ENCODE measurements at places on chromosomes 2 and 18. TPM values are rescaled to one million over a fixed set of nuclear protein-coding genes. Genes with fewer than 3 reads are reported as not detected.

The GRP gene
- total RNA-seq, result not detected

The DLX2 gene
- total RNA-seq, result not detected

The TM4SF20 gene
- total RNA-seq, result not detected

The SOX11 gene
- not detected for total RNA-seq

The LYPD1 gene
- total RNA-seq, result not detected

The AMER3 gene
- total RNA-seq, result not detected

The ADGRF3 gene
- 1.7 TPM for total RNA-seq

The PAIP2B gene
- total RNA-seq, result 11.0 TPM

The COQ10B gene
- total RNA-seq, result 31.7 TPM

The MOGAT1 gene
- total RNA-seq, result not detected

DNA sequence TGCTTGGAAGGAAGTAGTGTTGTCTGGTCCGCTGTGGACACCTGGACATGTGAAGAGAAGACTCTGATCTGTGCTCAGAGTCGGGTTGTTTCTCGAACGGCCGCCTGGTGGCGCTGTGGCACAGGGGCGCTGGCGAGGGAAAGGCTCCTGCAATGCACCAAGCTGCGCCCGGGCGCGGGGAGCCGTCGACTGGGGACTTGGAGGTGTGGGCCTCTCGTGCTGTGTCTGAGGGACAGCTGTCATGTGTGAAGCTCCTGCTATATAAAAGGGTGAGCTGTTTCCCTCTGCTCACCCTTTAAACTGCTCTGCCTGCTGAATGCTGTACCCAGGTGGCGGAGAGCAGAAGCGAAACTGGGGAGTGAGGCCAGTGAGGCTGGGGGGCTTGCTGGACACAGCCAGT lies 44.0 kb downstream of the GNAL start:
- no peaks in the 10 kb centered on the region for H3K4me1 ChIP-seq
- H3K27me3 ChIP-seq, result no peaks in the 10 kb centered on the region
- no peak overlapping the region for H3K4me3 ChIP-seq
- H3K27ac ChIP-seq, result no peak overlapping the region
- H3K36me3 ChIP-seq, result no peaks in the 10 kb centered on the region

- H3K4me1 ChIP-seq, result no peaks in the 10 kb centered on the region
- no peaks in the 10 kb centered on the region for H3K36me3 ChIP-seq
- no peak overlapping the region for H3K4me3 ChIP-seq
- H3K27ac ChIP-seq, result no peak overlapping the region
- no peaks in the 10 kb centered on the region for H3K27me3 ChIP-seq
Observed at GRCh38 chr18:79608999-79609461, 70.6 kb upstream of the CTDP1 start.

DNA sequence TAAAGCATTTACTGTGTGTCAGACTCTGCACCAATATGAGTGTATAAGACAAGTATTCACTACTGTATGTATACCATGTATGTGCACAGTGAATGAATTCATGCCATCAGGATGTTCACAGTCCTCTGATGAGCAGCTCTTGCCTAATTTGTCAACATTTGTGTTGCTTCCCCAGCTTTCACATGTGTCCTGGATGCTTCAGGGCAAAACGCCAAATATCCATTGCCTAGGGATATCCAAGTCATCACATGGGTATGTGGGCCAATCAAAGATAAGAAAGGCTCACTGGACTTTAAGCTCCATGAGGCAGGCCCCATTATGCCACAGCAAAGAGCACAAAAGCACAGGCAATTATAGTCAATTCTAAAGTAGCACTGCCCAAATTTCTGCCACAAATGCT lies 134.2 kb upstream of the CHAC2 start:
- H3K27ac ChIP-seq, result no peak overlapping the region
- no peaks in the 10 kb centered on the region for H3K4me1 ChIP-seq
- H3K4me3 ChIP-seq, result no peak overlapping the region
- no peaks in the 10 kb centered on the region for H3K27me3 ChIP-seq

DNA sequence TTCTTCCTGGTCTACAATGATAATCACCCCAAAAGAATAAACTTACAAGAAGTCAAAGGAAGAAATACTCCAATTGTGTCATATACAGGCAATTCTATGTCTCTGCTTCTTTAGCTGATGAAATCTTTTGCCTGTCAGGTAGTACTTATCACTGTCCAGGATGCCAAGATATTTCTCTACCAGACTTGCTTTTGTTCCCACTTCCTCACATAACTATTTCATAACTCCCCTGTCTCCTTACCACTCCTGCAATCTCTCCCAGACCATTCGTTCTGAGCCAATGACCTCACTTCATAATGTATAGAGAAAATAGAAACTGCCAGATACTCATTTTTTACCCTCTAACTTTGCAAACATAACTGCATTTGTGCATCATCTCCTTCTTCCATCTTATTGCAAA lies 39.1 kb downstream of the HNMT start:
- no peak overlapping the region for H3K4me3 ChIP-seq
- H3K27me3 ChIP-seq, result no peaks in the 10 kb centered on the region
- DNase-seq, result no peak
- H3K27ac ChIP-seq, result no peak overlapping the region

DNA sequence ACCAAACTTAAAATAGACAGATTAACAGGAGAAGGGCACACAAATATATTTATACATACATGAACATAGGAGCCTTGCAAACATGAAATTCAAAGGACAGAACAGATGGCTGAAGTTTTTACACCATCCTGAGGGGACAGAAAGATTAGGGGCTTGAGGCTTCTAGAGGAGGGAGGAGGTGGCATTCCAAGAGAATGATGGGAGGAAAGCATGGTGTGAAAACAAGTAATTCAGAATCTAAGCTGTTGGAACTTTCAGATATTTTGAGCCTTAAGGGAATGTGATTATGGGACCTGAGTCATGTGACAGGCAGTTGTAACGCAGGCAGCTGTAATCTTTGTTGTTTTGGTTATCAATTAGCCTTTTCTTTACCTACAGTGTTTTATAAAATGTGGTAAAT lies 225.2 kb upstream of the SPOPL start:
- no peaks in the 10 kb centered on the region for H3K36me3 ChIP-seq
- DNase-seq, result no peak
- H3K4me1 ChIP-seq, result no peaks in the 10 kb centered on the region
- no peaks in the 10 kb centered on the region for H3K27me3 ChIP-seq
- no peak overlapping the region for H3K27ac ChIP-seq
- H3K4me3 ChIP-seq, result no peak overlapping the region

GRCh38 chr2:145460112-145460511 lies 940.2 kb upstream of the ZEB2 start:
- H3K27me3 ChIP-seq, result no peaks in the 10 kb centered on the region
- DNase-seq, result no peak
- no peak overlapping the region for H3K27ac ChIP-seq

- no peaks in the 10 kb centered on the region for H3K36me3 ChIP-seq
- no peak overlapping the region for H3K27ac ChIP-seq
Observed at GRCh38 chr2:25894135-25894830, 16.0 kb upstream of the ASXL2 start.

DNA sequence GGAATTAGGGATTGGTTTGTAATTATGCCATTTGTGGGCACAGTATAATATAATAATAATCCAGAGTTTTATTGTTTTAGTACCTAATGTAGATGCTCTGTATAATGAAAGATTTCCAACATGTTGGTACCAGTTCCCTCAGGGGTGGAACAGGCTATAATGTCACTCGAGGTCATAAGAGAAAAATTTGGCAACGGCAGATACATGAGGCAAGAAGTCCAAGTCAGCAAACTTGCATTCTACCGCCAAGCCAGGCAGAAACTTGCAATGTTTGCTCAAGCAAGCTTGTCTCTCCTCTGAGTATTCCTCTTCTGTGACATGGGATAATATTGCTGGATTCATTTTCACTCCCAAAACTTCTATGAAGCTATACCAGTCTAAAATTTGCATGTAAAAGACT lies 520.0 kb upstream of the SALL3 start:
- no peaks in the 10 kb centered on the region for H3K27me3 ChIP-seq
- DNase-seq, result no peak
- H3K4me1 ChIP-seq, result no peaks in the 10 kb centered on the region
- no peak overlapping the region for H3K27ac ChIP-seq

GRCh38 chr18:26424428-26425147 lies 123.8 kb downstream of the KCTD1 start:
- H3K27me3 ChIP-seq, result no peaks in the 10 kb centered on the region
- no peaks in the 10 kb centered on the region for H3K4me1 ChIP-seq
- DNase-seq, result no peak
- no peaks in the 10 kb centered on the region for H3K36me3 ChIP-seq
- no peak overlapping the region for H3K4me3 ChIP-seq

All from CD4-positive, alpha-beta memory T cell (primary cell).